Type B pancreatic cell (in vitro differentiated cells): ENCODE measurements at places on chromosomes 5 and 9.

GRCh38 chr5:7877851-7878250, 8.9 kb downstream of the MTRR start:
- DNase-seq: no peak

- DNase-seq: no peak
These were observed 71.3 kb downstream of the HMCN2 start for GRCh38 chr9:130336885-130337284.

DNA sequence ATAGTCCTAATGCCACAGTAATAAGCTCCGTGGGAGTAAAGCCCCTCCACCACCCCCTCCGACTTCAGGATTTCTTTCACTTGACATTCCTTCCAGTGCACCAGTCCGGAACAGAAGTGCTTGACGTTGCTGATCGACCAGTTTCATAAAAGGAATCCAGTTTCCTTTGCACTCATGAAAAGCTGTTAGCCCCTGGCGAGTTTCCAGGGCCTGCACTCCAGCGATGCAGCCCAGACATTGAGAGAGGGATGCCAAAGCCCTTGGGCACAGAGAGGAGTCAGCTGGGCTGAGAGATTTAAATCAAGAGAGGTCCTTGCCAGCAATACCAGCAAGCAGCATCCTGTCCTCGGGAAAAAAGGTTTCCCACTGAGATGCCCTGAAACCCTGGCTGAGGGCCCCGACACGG, 170.1 kb downstream of the GABBR2 start:
- no peak for DNase-seq

- no peak for DNase-seq
These were observed 107.4 kb downstream of the FBXO38 start for GRCh38 chr5:148491015-148491792.

GRCh38 chr5:143219696-143220095, 183.8 kb downstream of the NR3C1 start:
- no peak for DNase-seq

DNA sequence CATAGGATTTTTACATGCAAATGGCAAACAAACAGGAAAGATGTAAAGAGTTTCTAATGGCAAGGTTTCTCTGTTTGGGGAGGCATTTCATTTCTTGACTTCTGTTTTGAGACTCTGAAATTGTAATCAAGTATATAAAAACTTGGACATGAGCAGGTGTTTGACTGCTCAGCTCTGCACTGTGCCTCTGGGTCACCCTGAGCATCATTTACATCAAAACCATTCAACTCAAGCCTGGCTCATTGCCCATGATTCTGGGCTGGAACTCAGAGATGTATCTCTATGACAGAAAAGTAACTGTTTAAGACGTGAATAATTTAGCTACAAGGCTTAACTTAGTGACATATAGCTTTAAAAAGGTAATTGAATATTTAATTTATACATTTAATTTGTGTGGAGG, 1402.4 kb upstream of the NUDT12 start:
- DNase-seq: no peak

DNA sequence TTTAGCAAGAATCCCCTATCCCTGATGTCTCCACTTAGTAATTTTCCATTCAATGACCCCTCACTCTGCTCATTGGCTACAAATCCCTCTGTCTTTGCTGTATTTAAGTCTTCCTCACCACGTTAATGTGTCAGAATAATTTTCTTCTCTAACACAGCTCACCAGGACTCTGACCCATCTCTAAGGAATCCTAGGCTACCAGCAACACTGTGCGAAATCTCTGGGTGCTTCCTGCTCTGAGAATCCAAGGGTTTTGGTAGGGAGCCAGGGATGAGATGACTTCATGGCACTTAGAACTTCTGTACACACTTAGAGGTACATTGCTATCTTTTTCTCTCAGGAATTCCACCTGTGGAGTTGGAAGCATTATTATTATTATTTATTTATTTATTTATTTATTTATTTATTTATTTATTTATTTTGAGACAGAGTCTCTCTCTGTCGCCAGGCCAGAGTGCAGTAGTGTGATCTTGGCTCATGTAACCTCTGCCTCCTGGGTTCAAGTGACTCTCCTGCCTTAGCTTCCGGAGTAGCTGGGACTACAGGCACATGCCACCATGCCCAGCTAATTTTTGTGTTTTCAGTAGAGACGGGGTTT, 53.5 kb downstream of the FOXI1 start:
- no peak for DNase-seq

- no peak for DNase-seq
These were observed 14.7 kb upstream of the PWWP2A start for GRCh38 chr5:160133918-160134304.

- DNase-seq: no peak
These were observed 57.8 kb downstream of the NDUFAF2 start for GRCh38 chr5:61002611-61003355.

DNA sequence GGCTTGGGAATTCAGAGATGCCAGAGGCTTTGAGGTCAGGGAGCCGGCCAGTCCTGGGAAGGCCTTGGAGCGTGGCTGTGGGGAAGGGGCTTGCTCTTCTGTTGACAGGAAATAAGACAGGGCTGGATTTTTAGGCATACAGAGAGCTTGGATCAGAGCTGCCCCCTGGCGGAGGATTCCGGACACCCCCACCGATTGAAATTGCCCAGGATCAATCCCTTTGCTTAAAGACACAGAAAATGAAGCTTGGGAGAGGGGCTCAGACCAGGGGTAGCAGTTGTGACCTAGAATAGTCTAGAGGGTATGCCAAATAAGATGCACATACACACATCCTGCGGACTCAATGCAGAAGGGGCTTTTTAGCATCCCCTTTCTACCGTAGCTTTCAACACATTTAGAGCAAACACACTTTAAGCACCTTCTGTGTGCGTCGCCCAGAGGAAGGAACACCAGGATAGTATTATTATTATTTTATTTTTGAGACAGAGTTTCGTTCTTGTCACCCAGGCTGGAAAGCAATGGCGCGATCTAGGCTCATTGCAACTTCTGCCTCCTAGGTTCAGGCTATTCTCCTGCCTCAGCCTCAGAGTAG, 1.7 kb upstream of the NTMT1 start:
- no peak for DNase-seq

DNA sequence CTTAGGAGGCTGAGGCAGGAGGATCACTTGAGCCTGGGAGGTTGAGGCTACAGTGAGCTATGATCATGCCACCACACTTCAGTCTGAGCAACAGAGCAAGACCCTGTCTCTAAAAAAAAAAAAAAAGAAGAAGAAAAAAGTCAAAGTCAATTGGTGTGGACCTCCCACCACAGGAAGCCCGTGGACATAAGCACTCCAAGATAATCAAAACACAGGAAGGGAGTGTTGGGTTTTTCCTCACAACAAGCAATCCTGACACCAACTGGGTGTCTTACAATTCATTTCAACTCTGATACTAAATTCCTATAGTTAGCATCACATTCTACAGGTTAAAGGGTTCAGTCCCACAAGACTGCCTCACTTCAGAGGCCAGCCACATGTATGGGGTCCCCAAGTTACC, 70.7 kb downstream of the PDE6A start:
- DNase-seq: no peak

- no peak for DNase-seq
These were observed 3.7 kb downstream of the MCTP1 start for GRCh38 chr5:95281226-95281625.

- no peak for DNase-seq
These were observed 87.8 kb upstream of the SPRY4 start for GRCh38 chr5:142412581-142412980.

GRCh38 chr9:5671711-5672353, 42.9 kb downstream of the RIC1 start:
- DNase-seq: no peak

DNA sequence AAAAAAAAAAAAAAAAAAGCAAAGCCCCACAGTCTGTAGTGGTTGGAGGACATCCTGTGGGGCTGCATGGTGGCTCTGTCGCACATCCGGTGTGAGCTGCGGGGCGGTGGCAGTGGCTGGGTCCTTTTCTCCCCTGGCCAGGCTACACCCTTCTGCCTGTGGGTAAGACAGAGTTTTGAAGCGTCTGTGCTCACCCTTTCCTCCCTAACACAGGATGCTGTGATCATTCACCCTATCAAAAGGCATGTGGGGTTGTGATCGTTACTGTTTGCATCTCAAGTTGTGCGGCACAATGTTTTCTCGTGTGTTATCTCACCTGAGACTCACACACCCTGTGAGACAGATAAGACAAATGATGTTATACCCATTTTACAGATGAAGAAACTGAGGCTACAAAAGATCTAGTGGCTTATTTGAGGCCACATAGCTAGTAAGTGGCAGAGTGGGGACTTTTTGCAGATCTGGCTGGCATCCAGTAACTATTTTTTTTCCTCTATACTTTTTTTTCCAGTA, 17.5 kb downstream of the IRF1 start:
- no peak for DNase-seq

GRCh38 chr9:31135567-31135966, 1248.9 kb upstream of the ACO1 start:
- no peak for DNase-seq

DNA sequence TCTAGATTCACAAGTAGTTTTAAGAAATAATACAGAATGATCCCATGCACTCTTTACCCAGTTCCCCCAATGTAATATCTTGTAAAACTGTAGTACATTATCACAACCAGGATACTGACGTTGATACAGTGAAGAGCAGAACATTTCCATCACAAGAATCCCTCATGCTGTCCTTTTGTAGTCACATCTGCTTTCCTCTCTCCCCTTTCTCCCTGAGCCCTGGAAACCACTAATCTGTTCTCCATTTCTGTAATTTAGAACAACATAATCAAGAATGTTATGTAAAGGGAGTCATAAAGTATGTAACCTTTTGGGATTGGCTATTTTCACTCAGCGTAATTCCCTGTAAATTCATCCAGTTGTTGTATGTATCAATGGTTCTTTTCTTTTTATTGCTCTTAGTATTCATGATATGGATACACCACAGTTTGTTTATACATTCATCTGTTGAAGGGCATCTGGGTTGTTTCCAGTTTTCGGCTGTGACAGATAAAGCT, 61.1 kb downstream of the ERCC6L2 start:
- no peak for DNase-seq

GRCh38 chr5:89279391-89280036, 396.5 kb upstream of the MEF2C start:
- no peak for DNase-seq

DNA sequence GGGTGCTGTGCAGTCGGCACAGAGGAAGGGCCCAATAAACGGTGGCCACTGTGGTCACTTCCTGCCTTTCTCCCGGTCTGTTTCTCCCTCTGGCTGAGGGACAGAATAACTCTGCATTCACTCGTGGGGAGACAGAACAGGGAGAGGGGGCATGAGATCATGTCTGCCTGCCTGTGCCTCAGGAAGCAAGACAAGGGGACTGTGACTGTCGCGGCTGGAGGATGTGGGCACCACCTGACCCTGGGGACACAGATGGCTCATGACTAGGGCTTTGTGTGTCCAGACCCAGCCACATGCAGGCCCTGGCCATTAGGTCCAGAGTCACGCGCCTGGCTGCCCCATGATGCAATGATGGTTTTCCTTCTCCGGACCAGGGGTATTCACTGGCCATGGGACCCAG, 5.8 kb downstream of the TRUB2 start:
- DNase-seq: no peak

DNA sequence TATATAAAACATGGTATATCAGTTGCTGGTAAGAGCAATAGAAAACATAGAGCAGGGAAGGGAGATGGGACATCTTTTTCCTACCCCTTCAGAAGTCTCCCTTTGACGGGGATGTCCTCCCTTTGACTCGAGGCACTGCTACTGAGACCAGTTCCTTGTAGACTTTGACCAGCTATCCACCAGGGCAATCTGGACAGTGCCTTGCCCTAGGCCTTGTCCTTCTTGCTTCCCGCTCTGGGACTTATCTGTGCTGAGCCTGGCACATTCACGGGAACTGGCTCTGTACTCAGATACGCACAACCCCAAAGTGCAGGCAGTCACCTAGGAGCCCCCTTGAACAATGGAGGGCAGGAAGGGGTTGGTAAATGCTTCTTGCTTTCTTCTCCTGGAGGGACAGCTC, 116.6 kb upstream of the ANKH start:
- DNase-seq: no peak

- DNase-seq: no peak
These were observed 244.7 kb downstream of the NPR3 start for GRCh38 chr5:32955814-32956213.

DNA sequence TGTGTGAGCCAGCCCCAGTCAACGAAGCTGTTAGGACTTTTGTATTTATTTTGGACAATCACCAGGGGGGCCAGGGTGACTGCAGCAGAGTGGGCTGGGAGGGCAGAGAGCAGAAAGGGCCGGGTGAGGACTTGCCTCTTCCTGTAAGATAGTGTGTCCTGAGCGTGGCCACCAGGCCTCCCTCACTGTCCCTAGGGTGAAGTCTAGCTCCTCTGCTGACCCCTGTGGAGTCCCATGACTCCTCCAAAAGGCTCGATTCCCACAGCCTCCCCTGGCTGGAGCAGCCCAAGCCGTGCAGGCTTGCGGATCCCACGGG, 147.8 kb downstream of the RXRA start:
- no peak for DNase-seq

DNA sequence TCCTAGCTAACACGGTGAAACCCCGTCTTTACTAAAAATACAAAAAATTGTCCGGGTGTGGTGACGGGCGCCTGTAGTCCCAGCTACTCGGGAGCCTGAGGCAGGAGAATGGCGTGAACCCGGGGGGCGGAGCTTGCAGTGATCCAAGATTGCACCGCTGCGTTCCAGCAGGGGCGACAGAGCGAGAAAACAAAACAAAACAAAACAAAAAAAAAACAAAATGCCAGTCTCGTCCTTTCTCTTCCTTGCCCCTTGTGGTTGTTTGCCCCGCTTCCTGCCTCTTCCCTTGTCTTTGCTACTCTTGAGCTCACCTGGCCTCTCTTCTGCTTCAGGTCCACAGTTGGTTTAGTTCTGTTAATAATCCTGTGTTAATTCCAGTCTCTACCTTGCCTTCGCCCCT, 22.5 kb downstream of the PRDM6 start:
- DNase-seq: no peak

- DNase-seq: no peak
These were observed 25.6 kb downstream of the CSF2 start for GRCh38 chr5:132099076-132099748.

GRCh38 chr5:1661831-1662558, 137.6 kb downstream of the MRPL36 start:
- DNase-seq: peak; percentile 62

DNA sequence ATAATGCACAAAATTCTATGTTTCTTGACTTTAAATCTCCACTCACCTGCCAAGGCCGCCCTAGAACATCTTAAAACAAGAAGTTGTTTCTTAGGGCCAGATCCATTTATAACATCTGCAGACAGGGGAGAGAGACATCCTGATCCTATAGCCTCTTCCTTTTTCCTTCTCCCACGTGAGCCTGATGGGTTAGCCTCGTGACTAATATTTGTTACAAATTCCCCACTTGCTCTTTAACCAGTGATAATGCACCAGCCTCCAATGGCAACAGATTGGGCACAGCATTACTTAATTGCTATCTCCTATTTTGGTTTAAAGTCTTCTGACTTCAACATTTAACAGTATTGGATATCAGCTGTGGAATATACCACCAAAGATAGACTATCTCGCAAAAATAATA, 196.5 kb downstream of the GADD45G start:
- no peak for DNase-seq
